ENCODE measurements at places on chromosomes 11 and 22.

- no peak for DNase-seq
Observed at GRCh38 chr11:23948851-23949250, 548.0 kb upstream of the LUZP2 start.

GRCh38 chr11:530960-531831 lies 4.2 kb downstream of the HRAS start:
- no peak for DNase-seq

GRCh38 chr22:32583921-32584335 lies 109.3 kb downstream of the FBXO7 start:
- no peak for DNase-seq

DNA sequence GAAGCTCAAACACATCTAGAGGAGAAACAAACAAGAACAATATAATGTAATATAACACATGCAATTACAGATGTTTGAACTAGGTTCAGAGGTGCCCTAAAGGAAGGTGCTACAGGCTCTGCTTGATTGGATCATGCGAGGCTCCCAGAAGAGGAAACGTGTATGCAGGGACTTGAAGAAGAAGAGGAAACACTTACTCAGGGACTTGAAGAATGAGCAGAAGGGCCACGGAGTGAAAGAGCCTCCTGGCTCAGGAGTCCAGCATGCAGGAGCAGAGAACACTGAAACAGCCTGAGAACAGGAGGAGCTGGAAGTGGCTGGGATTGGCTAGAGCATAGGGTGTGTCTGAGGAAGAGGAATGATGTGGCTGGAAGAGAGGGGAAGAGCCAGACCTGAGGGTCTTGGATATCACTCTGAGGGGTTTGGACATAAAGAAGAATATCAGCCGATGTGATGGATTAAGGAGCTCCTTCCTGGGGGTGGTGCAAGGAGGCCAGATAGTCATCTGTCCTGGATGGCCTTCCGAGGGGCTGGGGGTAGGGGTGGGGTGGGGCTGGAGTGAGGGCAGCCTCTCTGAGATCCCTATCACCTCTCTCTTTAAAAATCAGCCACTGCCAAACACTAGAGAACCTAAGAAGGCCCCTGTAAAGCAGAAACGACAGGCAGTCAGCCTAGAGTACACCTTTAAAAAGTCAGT lies 16.8 kb downstream of the FZD4 start:
- no peak for DNase-seq

DNA sequence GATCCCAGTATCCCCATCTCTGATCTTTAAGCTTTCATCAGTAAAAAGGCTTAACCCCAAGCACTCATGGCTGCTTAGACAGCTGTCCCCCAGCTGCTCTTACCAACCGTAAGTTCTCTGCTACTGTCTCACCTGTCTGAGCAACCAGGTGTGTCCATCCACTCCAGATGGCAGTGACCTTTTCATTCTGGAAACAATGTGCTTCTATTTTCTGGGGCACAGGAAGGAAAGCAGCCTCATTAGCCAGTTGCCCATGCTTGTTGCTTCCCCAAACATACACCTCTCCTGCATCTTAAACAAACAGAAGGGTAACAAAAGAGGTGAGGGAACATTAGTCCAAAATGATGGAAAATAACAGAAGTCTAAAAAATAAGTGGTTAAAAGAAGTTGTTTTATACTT lies 24.4 kb downstream of the SERGEF start:
- DNase-seq: no peak

GRCh38 chr11:31764766-31765165 lies 46.4 kb downstream of the PAX6 start:
- no peak for DNase-seq
